ENCODE measurements at places on chromosomes 5 and 9.
A peak's percentile ranks its signal among the peaks of the same experiment; 100 is the strongest.

- DNase-seq: peak; percentile 53
Measured at GRCh38 chr9:101705135-101705661, 33.2 kb downstream of the GRIN3A start.

- no peak for DNase-seq
Measured at GRCh38 chr5:137728048-137728447, 7.8 kb downstream of the KLHL3 start.

DNA sequence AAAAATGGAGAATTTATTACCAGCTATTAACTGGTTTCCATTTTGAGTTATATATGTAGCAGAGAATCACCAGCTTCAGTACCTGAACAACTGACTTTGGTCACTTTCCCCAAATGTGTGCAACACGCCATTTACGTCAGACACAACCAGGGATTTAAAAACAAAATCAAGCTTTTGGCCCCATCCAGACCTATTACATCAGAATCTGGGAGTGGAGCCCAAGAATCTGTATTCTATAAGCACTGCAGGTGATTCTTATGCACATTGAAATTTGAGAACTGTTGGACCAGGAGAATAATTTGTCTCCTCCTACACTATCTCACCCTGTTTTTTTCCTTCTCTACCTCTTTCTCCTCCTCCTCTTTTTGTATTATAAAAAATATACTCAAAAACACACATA lies 295.9 kb downstream of the PRELID2 start:
- no peak for DNase-seq

GRCh38 chr5:142324136-142324870 lies 518 bp downstream of the SPRY4 start:
- no peak for DNase-seq

GRCh38 chr5:165714598-165714997 lies 2209.2 kb downstream of the MAT2B start:
- no peak for DNase-seq

GRCh38 chr5:3217771-3218495 lies 377.7 kb upstream of the IRX1 start:
- DNase-seq: no peak

DNA sequence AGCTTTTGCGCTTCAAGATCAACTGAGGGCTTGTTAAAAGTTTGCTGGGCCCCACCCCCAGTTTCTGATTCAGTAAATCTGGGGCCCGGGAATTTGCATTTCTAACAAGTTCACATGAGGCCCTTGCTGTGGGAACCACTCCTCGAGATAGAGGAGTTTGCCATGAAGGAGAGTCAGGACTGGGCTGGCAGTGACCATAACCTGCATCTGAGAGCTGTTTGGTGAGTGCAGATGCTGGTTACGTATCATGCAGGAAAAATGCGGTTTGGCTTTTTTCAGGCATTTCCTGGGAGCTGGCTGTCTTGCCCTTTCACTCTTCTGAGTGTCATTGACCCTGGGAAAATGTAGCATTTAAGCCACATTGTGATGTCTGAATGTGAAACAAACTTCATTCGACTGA lies 9.4 kb upstream of the ANGPTL2 start:
- no peak for DNase-seq

GRCh38 chr5:148427370-148428042 lies 43.7 kb downstream of the FBXO38 start:
- DNase-seq: no peak

DNA sequence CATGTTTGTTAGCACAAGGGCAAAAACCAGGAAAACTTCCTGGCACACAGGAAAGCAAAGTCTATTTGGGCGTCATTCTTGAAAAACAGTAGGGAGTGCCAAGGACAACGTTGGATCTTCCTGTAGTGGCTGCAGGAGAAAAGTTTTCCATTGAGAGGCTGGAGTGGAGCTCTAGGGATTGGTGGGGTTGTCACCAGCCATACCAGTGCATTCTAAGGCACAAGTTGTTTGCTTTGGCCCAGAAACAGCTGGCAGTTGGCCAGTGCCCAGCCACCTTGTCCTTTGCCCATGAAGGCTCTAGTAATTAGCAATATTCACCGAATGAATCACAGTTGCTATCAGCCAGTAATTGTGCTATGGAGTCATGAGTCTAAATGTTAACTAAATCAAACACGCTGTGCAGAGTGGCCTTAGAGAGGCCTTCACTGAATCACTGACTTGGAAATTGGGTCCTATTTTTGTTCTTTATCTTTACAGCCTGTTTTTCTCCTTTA lies 26.4 kb downstream of the TNFSF15 start:
- DNase-seq: no peak

- no peak for DNase-seq
Measured at GRCh38 chr9:97039514-97039860, 545 bp upstream of the CTSV start.

DNA sequence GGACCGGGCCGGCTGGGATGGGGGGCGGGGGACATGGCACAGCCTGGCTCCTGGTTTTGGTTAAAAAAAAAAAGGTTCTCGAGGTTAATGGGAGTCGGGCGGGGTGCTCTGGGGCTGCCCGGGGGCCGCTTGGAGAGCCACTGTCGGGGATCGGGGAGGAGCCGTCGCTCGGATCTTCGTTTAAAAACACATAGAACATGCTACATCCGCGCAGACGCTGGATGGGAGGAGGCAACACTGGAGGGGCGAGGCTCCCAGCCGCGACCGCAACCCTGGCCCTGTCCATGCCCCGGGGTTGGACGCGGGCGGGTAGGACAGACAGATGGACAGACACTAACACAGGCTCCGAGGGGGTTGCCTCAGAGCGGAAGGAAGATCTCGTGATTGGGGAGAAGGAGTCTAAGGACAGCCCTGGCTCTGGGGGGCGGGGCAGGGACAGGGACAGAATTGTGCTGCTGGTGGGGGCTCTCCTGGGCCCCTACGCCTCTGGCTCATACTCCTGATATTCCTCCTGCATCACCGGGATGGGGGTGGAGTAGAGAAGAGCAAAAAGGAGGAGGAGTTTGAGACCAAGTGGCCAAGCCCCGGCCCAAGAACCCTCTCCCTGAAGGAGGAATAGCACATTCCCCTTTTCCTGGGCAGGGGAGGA lies 9.9 kb downstream of the SNCB start:
- no peak for DNase-seq

- DNase-seq: no peak
Measured at GRCh38 chr5:64184832-64185231, 19.2 kb downstream of the RNF180 start.

GRCh38 chr9:86798966-86799365 lies 148.3 kb downstream of the GAS1 start:
- no peak for DNase-seq

GRCh38 chr9:127826253-127826913 lies 23.7 kb downstream of the FPGS start:
- DNase-seq: no peak

GRCh38 chr9:88794100-88794499 lies 197.2 kb upstream of the S1PR3 start:
- no peak for DNase-seq

- DNase-seq: no peak
Measured at GRCh38 chr5:181040631-181040945, 522 bp downstream of the BTNL9 start.

DNA sequence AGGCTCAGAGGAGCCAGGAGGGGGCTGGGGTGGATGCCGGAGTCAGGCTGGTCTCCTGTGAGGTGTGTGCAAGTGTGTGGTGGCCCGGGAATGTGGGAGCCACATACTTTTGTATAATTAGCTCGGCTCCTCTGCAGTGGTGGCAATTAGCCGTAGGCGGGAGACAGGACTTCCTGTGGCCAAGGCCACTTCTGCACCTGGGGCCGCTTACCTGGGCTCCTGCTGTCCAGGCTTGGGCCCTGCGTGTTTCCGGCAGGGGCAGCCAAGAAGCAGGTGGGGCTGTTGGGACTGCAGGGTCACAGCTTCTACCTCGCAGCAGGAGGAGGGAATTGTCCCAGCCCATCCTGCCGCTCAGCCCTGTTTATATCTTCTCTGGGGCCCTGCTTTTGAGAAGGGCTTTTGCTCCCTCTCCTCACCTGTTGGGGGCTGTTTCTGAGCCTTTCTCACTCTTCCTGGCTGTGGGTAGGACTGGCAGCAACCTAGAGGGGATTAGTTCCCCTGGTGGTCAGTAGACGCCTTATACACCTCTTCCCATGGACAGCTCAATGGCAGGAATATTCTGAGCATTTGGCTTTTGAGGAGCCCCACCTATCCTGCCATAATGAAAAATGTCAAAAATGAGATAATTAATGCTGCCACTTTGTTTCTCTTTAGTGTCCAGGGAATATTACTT lies 145.4 kb upstream of the PITX1 start:
- DNase-seq: no peak

DNA sequence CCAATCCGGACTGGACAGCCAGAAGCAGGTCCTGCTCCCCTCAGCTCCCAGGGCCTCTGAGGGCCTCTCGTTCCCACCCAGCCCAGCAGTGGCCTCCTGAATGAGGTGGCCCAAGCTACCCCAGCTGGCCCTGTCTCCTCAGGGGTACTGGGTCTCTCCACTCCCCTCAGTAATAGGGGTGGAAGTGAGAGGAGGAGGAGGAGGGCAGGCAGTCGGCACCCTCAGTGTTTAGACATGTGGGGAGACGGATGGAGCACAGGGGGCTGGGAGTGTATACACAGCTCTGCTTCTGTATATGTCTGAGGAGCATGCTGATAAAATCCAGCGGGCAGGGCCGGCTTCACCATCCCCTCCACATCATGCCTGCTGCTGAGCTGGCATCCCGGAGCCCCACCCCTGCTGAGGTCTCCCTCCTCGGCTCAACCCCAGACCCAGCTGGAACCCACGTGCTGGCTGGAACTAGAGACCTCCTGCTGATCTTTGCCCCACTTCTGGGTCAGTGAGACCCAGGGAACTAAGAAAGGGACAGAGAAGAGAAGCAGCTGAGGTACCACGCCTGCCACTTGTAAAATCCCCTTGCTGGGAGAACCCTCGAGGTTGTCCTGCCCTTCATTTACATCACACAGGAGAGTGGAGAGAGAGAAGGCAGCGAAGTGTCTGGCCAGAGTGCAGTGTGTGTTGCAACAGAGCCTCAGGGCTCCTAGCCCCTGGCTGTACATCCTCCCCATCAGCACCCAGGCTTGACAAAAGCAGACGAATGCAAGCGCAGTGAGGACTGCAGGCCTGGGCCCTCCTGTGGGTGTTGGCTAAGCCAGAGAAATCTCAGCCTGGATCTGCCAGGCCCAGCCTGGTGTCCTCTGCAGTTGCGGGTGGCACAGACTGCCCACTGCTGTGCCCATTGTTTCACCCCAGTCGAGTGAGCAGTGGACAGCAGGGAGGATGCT lies 77.5 kb downstream of the PSD2 start:
- DNase-seq: no peak

- no peak for DNase-seq
Measured at GRCh38 chr9:99533421-99533820, 288.3 kb upstream of the NR4A3 start.

DNA sequence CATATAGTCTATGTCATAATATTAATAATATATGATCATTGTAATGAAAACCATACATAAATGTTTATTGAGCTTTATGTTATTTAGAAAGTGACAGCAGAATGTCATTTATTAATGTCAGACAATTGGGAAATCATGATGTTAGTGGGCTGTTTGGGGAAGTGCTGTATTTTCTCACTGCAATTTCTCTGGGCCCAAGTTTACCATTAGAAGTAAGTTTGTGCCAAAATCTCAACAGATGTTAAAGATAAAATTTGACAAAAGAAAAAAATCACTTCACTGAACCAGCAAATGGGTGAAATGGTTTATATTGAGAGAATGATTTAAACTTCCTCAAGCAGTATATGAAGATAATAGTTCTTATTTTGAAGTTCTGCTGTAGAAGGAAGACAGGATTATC lies 433.2 kb upstream of the SMARCA2 start:
- no peak for DNase-seq

DNA sequence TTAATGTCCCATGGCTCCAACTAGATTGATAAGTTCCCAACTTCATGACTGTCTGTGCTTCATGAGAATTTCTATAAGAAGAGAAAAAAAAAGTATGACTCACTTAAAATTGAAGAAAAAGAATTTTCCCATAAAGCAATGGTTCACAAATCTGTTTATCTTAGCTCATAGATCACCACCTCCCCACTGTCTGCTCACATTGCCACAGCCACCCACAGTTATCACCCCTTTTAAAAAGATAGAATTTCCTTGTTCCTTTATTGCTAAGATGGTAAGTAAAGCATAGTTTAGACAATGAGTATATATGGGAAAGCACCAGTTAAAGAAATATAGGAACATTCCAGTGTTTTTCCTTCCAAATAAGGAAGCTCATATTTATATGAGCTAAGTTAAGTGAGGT lies 67.1 kb downstream of the ALDH7A1 start:
- DNase-seq: no peak

DNA sequence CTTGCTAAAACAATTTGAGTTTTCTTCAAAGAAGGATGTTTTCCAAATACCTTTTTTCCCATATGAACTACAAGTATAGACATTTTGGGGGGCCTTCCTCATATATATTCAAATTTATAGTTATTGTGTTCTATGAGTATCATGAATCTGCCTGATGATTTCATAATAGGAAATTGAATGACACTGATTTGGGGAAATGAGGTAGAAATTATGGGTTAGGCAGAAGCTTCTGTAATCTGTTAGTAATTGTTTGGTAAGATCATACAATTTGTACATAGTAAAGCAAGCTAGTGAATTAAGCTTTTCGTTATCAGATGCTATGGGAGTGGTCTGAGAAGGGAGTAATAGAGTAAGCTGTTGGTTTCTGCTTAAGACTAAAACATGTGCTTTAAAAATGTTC lies 98.0 kb downstream of the TRIO start:
- no peak for DNase-seq

DNA sequence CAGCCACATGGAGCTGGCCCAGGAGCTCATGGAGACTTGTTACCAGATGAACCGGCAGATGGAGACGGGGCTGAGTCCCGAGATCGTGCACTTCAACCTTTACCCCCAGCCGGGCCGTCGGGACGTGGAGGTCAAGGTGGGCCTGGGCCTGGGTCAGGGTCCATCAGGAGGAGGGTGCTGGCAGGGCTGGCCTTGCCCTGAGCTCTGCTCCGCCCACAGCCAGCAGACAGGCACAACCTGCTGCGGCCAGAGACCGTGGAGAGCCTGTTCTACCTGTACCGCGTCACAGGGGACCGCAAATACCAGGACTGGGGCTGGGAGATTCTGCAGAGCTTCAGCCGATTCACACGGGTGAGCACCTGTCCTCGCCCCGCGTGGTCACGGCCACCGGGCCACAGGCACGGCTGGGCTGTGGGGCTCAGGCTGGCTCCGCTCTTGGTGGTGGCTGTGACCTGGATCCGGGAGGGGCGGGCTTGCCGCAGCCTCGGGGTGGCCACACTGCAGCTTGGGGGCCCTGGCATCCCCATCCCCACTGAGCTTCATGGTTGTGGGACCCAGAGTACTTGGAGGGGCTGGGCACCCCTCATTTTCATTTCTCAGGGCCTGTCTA lies 7.1 kb downstream of the DPP7 start:
- DNase-seq: no peak

- no peak for DNase-seq
Measured at GRCh38 chr5:59136549-59136948, 553.7 kb downstream of the RAB3C start.

DNA sequence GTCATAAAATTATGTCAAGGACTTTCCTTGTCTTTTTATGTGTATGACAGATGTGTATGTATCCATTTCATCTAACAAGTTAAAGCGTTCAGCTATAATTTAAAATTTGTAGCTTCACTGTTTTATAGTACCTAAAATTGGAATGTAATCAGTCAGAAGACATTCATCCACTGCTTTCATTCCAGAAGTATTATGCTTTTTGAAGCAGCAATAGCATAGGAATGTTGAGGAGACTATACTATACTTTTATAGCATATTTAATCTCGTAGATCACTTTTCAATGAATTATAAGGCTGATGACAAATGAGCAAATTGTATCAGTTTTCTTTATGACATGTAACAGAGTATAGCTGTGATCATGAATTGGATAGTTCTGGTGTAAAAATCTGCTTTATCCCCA lies 6.9 kb downstream of the PCDHGA12 start:
- DNase-seq: no peak

- no peak for DNase-seq
Measured at GRCh38 chr5:64514612-64515011, 8.8 kb downstream of the RGS7BP start.

All from hematopoietic multipotent progenitor cell treated with erythropoietin and hydrocortisone succinate and interleukin-3 and kit ligand, for 15 days (in vitro differentiated cells).